ENCODE measurements at places on chromosomes 3 and 15. TPM values are rescaled to one million over a fixed set of nuclear protein-coding genes. Genes with fewer than 3 reads are reported as not detected.

Gene WDR93
- total RNA-seq = not detected

Gene TICRR
- total RNA-seq = under 0.01 TPM

Gene CD276
- 71.6 TPM for total RNA-seq

Gene LRTM1
- not detected for total RNA-seq

Gene AVEN
- 40.7 TPM for total RNA-seq

Gene BLM
- 0.34 TPM for total RNA-seq

Gene RHOV
- total RNA-seq = 6.2 TPM

Gene EEF1AKMT4
- total RNA-seq = 10.9 TPM

Gene STRA6
- total RNA-seq = 3.5 TPM

Gene PTPN23
- 13.7 TPM for total RNA-seq

Gene MORC1
- total RNA-seq = not detected

Gene FRMD5
- total RNA-seq = 2.7 TPM

Gene CA12
- total RNA-seq = 211 TPM

Gene GOLGA8R
- 1.6 TPM for total RNA-seq

Gene SPINT1
- 485 TPM for total RNA-seq

Gene GPR171
- total RNA-seq = not detected

Gene CLDN1
- total RNA-seq = 299 TPM

Gene FILIP1L
- 2.7 TPM for total RNA-seq

Gene SERPINI1
- total RNA-seq = 2.7 TPM

Gene DISP2
- total RNA-seq = under 0.01 TPM

Gene FOXB1
- total RNA-seq = not detected

Gene CMTM8
- 1.4 TPM for total RNA-seq

Gene ISLR
- not detected for total RNA-seq

Gene CHRM5
- total RNA-seq = not detected

Gene RPP14
- total RNA-seq = 20.6 TPM

Gene IQCF5
- not detected for total RNA-seq

Gene CASR
- total RNA-seq = not detected

Gene CPEB1
- total RNA-seq = not detected

Gene TTLL13
- total RNA-seq = 0.07 TPM

Gene PLCL2
- 5.4 TPM for total RNA-seq

Gene CCDC54
- not detected for total RNA-seq

Gene THAP10
- 3.3 TPM for total RNA-seq

Gene TMEM207
- not detected for total RNA-seq

Gene CLSTN2
- under 0.01 TPM for total RNA-seq

Gene ANO10
- total RNA-seq = 30.1 TPM

Gene TIMP4
- total RNA-seq = 1.4 TPM

Gene GABRB3
- total RNA-seq = 0.34 TPM

Gene ITIH1
- total RNA-seq = not detected

Gene TTC21A
- total RNA-seq = 0.34 TPM

Gene FEZF2
- total RNA-seq = not detected

Gene SLC28A1
- total RNA-seq = not detected

Gene GOLGA8T
- not detected for total RNA-seq

Gene GADL1
- total RNA-seq = not detected

Gene GOLGA8S
- total RNA-seq = not detected

Gene GRAMD2A
- total RNA-seq = 7.2 TPM

Gene LDHAL6B
- total RNA-seq = not detected
